ENCODE measurements at places on chromosomes 5 and 9. TPM values are rescaled to one million over a fixed set of nuclear protein-coding genes. Genes with fewer than 3 reads are reported as not detected.

Gene CTXN3
- not detected for total RNA-seq

- no peak overlapping the region for H3K4me3 ChIP-seq
- peaks cover 49% of the 10 kb centered on the region for H3K4me1 ChIP-seq
- no peak for DNase-seq
- no peak overlapping the region for H3K27ac ChIP-seq
- H3K27me3 ChIP-seq = no peaks in the 10 kb centered on the region
- peaks cover 4% of the 10 kb centered on the region for H3K36me3 ChIP-seq
These were observed 74.6 kb downstream of the RETREG1 start for GRCh38 chr5:16542236-16542635.

- peaks cover 49% of the 10 kb centered on the region for H3K27me3 ChIP-seq
- no peak overlapping the region for H3K27ac ChIP-seq
- no peaks in the 10 kb centered on the region for H3K36me3 ChIP-seq
- no peak overlapping the region for H3K4me3 ChIP-seq
These were observed 23.3 kb upstream of the TRMT10B start for GRCh38 chr9:37730256-37730655.

Gene IGFBPL1
- total RNA-seq = 4.6 TPM

- H3K27ac ChIP-seq = no peak overlapping the region
- H3K4me3 ChIP-seq = no peak overlapping the region
- no peaks in the 10 kb centered on the region for H3K27me3 ChIP-seq
- no peak for DNase-seq
- no peaks in the 10 kb centered on the region for H3K36me3 ChIP-seq
- no peaks in the 10 kb centered on the region for H3K4me1 ChIP-seq
These were observed 164.4 kb downstream of the FOCAD start for GRCh38 chr9:20848490-20848889.

DNA sequence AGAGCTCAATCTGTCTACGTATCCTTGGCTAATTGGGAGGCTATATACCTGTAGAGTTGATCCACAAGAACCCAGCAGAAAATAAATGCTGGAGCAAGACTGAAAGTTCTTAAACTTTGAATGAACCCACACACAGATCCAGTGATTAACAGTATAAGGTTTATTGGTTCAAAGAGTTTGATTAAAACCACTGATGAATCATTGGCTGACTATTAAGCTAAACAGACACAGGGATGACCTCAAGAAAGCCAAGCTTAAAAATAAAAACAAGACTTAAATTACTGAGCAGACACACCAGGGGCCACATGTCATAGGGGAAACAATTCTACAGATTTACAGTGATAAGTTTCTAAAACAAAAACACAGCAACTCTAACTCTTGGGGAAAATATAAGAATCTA, 163.6 kb downstream of the SPATA31D1 start:
- H3K36me3 ChIP-seq = no peaks in the 10 kb centered on the region
- DNase-seq = no peak
- peaks cover 9% of the 10 kb centered on the region for H3K4me1 ChIP-seq
- no peak overlapping the region for H3K27ac ChIP-seq
- H3K4me3 ChIP-seq = no peak overlapping the region

DNA sequence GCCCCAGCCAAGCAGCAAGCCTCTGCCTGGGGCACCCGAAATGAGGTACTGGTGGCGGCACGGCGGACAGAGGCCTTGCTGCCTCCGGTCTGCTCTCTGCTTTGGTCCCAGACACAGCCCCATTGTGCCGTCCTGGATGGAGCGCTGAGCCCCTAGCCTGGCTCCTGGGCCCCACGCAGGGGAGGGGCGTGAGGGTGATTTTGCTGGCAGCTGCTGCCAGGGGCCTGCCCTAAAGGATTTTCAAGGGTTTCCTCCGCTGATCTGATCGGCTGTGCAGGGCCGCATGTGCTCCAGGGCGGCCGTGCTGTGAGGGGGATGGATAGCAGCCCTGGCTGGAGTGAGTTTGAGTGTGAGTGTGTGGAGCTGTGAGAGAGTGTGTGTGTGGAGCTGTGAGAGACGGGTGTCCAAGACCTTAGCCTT, 1.3 kb downstream of the GPSM1 start:
- no peak for DNase-seq
- no peaks in the 10 kb centered on the region for H3K4me1 ChIP-seq
- H3K4me3 ChIP-seq = no peak overlapping the region
- H3K27me3 ChIP-seq = no peaks in the 10 kb centered on the region
- H3K27ac ChIP-seq = no peak overlapping the region

Gene SPATA31C1
- total RNA-seq = not detected

DNA sequence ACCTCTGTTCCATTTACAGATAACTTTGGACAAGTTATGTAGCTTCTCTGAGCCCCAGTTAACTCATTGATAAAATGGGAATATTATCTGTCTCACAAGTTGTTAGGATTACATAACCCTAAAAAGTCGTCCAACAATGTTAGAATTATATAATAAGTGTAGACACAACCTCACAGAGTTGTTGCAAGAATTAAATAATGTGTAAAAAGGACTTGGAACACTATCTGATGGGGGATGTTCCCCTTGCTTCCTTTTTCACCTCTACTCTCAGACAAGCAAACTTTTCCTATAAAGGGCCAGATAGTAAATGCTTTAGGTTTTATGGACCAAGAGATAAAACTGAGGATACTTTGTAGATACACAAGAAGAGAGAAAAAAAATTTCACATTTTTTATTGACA, 193.5 kb downstream of the GAPVD1 start:
- H3K4me1 ChIP-seq = no peaks in the 10 kb centered on the region
- H3K27me3 ChIP-seq = no peaks in the 10 kb centered on the region
- no peak overlapping the region for H3K4me3 ChIP-seq
- no peak for DNase-seq
- H3K27ac ChIP-seq = no peak overlapping the region

DNA sequence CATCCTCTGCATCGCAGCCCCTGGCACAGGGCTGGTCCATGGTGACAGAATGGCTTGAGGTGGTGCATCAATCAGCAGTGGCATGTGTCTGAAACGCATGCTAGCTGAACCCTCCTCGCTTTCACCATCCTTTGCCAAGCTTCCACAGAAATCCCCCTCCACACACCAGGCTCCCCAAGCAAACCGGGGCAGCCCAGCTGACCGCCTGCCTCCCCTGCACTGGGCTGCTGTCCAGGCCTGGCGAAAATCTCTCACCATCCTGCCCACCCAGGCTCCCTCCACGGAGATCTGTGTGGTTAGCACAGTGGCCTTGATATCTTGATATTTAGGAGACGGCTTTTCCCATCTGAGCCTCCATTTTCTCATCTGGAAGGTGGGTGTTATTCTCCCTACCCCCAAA, 905 bp upstream of the HRH2 start:
- H3K36me3 ChIP-seq = no peaks in the 10 kb centered on the region
- H3K27ac ChIP-seq = no peak overlapping the region
- DNase-seq = no peak
- H3K4me1 ChIP-seq = no peaks in the 10 kb centered on the region
- no peak overlapping the region for H3K4me3 ChIP-seq

GRCh38 chr5:132421462-132421861, 52.0 kb downstream of the SLC22A5 start:
- H3K4me3 ChIP-seq = no peak overlapping the region
- H3K27me3 ChIP-seq = no peaks in the 10 kb centered on the region
- H3K36me3 ChIP-seq = no peaks in the 10 kb centered on the region
- H3K4me1 ChIP-seq = peaks cover 57% of the 10 kb centered on the region
- DNase-seq = no peak

DNA sequence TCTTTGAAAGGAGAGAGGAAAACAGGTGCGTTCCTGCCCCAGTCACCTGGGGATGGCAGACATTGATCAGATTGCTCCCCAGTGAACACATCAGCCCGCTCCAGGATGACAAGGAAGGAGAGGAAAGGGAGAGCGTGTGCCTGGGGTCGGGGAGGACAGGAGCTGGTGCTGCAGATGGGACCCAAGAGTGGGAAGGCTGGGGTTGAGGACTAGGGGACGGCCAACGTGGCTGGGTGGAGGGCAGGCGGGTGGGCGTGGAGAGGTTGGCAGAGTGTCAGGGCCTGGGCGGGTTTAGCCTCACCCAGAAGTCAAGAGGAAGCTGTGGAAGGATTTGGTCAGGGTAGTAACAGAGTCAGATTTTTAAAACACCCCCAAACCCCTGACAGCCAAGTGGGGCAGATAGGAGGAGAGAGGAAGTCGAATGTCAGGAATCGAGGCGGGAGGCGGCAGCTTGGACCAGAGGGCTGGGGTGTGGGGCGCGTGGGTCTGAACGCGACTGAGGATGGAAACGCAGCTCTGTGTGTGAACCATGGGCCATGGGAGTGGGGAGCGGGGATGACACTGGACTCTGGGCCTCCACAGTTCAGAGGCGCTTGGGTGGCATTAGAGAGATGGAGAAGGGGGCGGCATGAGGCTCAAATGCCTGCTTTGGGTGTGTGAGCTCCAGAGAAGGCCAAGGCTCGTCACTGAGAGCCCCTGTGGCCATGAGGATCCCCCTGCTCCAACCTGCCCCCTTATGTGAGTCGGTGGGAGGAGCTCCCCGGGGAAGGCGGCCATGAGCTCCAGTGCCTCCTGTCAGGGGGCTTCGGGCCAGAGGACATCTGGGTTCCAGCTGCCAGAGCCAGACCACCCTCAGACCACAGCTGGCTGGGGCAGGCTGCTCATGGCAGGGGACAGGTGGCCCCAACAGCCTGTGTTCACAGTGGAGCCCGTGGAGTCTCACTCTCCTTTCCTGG, 24.6 kb downstream of the LAMC3 start:
- no peak overlapping the region for H3K27ac ChIP-seq
- no peaks in the 10 kb centered on the region for H3K4me1 ChIP-seq
- no peak overlapping the region for H3K4me3 ChIP-seq
- no peak for DNase-seq
- H3K27me3 ChIP-seq = peaks cover 44% of the 10 kb centered on the region

DNA sequence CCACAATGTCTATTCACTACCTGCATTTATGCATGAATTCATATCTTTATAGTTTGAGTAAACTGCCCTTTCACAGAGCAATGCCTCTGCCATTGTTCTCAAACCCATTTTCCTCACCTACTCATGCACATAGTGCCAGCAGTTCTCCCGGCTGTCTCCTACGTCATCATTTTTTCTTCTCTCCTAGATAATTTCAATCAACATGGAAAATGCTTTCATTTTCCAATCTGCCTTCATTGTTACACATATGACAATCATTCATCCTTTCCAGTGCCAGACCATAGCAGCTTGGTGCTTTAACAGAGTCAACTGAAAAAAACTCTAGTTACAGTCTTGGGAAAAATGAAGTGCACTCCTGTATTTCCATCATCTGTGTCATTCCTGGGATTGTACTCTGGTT, 514.8 kb upstream of the CTNND2 start:
- no peaks in the 10 kb centered on the region for H3K27me3 ChIP-seq
- H3K4me1 ChIP-seq = no peaks in the 10 kb centered on the region
- no peaks in the 10 kb centered on the region for H3K36me3 ChIP-seq
- no peak overlapping the region for H3K27ac ChIP-seq
- H3K4me3 ChIP-seq = no peak overlapping the region

GRCh38 chr5:173242675-173243121, 7.7 kb upstream of the NKX2-5 start:
- no peak overlapping the region for H3K4me3 ChIP-seq
- no peaks in the 10 kb centered on the region for H3K36me3 ChIP-seq
- peaks cover 12% of the 10 kb centered on the region for H3K4me1 ChIP-seq
- no peak overlapping the region for H3K27ac ChIP-seq
- H3K27me3 ChIP-seq = peaks cover 94% of the 10 kb centered on the region

DNA sequence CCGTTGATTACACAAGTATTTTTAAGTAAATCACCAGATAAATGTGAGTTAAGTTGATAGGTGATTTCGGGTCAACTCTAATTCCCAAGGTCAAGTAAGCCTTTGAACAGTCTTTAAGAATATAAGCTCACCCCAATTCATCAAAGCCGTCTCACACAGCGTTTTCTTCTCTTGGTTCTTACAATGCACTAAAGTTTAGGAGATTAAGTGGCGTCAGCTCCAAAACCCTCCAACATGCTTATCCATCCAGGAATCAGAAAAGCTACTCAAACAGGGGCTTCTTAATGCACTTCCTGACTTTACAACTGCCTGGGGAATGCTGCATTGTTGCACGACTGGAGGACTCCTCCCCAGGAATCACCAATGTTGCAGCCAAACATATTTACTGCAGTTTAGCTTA, 206.2 kb upstream of the EFNA5 start:
- DNase-seq = no peak
- no peak overlapping the region for H3K4me3 ChIP-seq
- H3K36me3 ChIP-seq = no peaks in the 10 kb centered on the region
- peaks cover 21% of the 10 kb centered on the region for H3K4me1 ChIP-seq

Gene SLC36A3
- total RNA-seq = not detected

GRCh38 chr5:72711351-72711750, 105.1 kb upstream of the TNPO1 start:
- no peak overlapping the region for H3K4me3 ChIP-seq
- no peaks in the 10 kb centered on the region for H3K4me1 ChIP-seq
- no peak overlapping the region for H3K27ac ChIP-seq

- H3K36me3 ChIP-seq = peaks cover 36% of the 10 kb centered on the region
- H3K27ac ChIP-seq = peak overlapping the region; percentile 76
- peak overlapping the region; percentile 72 for H3K4me3 ChIP-seq
- H3K4me1 ChIP-seq = peaks cover 15% of the 10 kb centered on the region
- H3K27me3 ChIP-seq = no peaks in the 10 kb centered on the region
- DNase-seq = peak; percentile 28
These were observed 18.5 kb upstream of the GNE start for GRCh38 chr9:36276781-36277181.

DNA sequence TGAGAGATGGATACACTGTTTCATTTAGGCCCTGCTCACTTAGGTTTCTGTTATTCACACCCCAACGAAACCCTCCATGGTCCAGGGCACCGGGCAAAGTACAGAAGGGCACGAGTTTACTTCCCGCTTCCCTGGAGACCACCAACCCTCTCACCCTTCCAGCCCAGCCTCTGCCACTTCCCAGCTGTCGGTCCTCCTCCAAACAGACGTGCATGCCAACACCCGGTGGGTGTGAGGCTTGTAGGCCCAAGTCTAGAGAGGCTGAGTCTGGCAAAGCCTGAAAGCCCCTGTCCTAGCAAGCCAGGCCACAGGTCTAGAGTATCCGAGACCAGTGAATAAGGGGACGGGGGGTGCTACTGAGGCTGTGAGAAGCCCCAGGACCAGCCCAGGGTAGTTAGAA, 7.1 kb upstream of the FGFR4 start:
- no peaks in the 10 kb centered on the region for H3K27me3 ChIP-seq
- no peak overlapping the region for H3K4me3 ChIP-seq
- no peak overlapping the region for H3K27ac ChIP-seq
- peaks cover 14% of the 10 kb centered on the region for H3K36me3 ChIP-seq
- DNase-seq = no peak

- H3K4me1 ChIP-seq = no peaks in the 10 kb centered on the region
- H3K36me3 ChIP-seq = no peaks in the 10 kb centered on the region
- no peak overlapping the region for H3K27ac ChIP-seq
- no peak for DNase-seq
- H3K27me3 ChIP-seq = no peaks in the 10 kb centered on the region
These were observed 58.9 kb upstream of the ANKH start for GRCh38 chr5:14930486-14930885.

- no peak overlapping the region for H3K4me3 ChIP-seq
- H3K36me3 ChIP-seq = no peaks in the 10 kb centered on the region
- H3K27ac ChIP-seq = no peak overlapping the region
- H3K4me1 ChIP-seq = no peaks in the 10 kb centered on the region
- no peak for DNase-seq
These were observed 13.3 kb upstream of the SPATA24 start for GRCh38 chr5:139417214-139417613.

GRCh38 chr9:136220017-136220729, 15.2 kb upstream of the LHX3 start:
- no peaks in the 10 kb centered on the region for H3K4me1 ChIP-seq
- peaks cover 10% of the 10 kb centered on the region for H3K36me3 ChIP-seq
- no peak overlapping the region for H3K4me3 ChIP-seq
- no peaks in the 10 kb centered on the region for H3K27me3 ChIP-seq
